T-helper 1 cell (primary cell): ENCODE measurements at places on chromosomes 5 and 9.

- DNase-seq = no peak
Measured at GRCh38 chr9:14441976-14442651, 128.2 kb upstream of the NFIB start.

GRCh38 chr5:147689426-147689825, 93.1 kb downstream of the JAKMIP2 start:
- no peak for DNase-seq

- DNase-seq = no peak
Measured at GRCh38 chr5:61313960-61314681, 17.9 kb upstream of the ZSWIM6 start.

DNA sequence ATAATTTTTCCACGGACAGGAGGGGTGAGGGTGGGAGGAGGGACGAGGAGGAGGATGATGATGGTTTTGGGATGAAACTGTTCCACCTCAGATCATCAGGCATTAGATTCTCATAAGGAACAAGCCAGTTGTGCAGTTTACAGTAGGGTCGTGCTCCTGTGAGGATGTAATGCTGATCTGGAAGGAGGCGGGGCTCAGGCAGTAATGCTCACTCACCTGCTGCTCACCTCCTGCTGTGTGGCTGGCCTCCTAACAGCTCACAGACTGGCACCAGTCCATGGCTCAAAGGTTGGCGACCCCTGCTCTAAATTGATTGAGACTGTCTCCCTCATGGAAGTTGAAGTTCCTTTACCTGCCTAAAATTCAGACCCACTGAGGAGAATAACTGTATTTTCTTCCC, 33.2 kb downstream of the ANKRA2 start:
- no peak for DNase-seq

- DNase-seq = no peak
Measured at GRCh38 chr9:27183131-27183530, 74.1 kb downstream of the TEK start.

DNA sequence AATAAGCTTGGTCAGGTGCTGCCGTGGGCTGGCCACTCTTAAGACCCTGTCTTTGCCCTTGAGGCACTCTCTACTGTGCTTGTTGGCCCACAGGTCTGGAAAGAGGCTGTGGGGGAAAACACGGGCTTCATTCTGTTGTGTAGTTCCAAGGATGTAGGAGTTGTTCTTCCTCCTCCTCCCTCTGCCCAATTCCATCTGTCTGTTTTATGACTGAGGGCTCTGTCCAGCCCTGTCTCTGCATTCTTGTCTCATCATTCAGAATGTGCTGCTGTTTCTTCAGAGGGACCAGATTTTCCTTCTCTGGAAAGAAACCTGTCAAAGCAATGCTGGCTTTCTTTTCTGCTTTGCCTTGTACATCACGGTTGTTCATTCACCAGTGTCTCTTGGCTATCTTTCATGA, 84.1 kb downstream of the MAP1B start:
- no peak for DNase-seq
